ENCODE measurements at places on chromosomes 16 and 17.

DNA sequence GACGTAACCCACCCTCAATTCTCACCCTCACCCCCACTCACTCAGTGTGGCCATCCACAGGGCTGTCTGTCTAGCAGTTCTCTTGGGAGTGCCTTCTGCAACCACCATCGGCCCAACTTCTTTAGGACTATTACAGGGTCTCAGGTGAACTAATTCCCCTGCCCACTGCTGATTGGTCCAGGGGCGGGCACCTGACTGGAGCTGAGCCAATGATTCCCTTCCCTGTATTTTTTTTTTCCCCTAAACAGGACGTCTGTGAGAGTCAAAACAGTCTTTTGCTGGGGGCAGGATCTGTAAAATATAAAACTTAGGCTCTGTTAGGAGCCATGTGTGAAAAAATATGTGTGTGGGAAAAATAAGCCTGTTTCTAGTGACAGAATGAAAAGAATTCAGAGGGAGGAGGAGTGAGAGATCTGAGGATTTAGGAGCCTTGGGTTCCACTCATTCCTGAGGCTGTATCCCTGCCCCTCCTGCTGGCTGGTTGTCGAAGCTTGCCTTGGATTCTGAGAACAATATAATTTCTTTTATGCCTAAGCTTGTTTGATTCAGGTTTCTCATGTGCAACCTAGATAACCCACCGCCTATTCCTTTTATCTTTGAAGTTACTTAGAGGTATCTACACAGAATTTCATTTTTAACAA is 115.0 kb downstream of the SPACA3 start:
- no peak for DNase-seq

DNA sequence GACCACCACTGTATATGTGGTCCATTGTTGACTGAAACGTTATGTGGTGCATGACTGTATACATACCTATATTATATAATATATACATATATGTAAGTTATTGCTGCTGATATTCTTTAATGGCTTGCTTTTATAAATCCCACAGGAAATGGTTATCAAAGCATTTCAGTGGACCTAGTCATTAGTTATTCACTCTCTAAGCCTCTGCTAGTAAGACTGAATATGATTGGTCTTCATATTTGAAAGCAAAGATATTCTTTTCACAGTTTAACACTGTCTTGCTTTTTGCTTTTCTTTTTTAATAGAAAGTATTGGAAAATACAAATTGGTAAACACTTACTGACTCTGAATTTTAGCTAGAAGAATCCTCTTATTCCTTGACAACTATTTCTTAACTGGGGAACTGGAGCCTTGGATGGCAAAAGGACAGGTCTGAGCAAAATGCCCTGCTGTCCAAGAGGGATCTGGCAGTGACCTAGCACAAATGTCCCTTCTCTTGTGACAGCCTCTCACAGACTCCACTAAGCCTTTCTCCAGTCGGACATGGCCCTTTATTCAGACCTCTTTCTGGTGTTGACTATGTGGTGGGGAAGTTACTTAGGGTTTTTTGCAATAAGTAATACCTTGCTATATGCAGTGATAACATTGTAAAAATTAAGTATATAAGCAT is 14.7 kb upstream of the MYH2 start:
- DNase-seq = no peak

DNA sequence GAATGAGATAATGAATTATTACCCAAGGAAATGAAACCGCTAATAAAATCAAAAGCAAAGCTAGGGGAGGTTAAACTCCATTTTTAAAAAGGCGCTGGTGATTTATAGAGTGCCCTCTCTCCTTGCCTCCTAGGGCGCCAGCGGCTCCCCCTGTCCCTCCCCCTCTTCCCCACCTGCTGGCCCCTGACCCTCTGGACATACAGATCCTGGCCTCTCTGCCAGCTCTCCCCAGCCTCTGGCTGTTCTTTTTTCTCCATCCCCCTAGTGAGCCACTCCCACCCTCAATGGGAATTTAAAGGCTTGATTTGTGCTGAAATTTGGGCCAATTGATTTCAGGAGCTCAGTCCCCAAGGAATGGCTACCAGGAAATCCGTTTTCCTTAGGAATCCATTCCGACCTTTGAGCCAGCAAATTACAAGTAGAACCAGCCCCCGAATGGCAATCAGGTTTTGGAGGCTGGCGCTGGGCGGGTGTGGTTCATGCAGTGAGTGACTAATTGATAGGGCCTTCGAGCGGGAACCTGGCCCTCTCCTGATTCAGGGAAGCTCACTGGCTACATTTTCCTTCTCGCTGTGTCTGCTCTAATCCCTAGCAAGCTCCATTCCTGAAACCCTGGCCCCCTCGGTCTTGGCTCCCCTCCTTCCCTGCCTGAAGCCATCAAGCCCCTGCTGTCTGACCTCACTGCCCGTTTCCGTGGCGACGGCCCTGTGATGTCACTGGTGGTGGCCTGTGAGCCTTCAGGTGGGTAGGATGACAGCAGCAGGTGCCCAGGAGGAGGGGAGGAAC is 141.9 kb upstream of the SDK2 start:
- no peak for DNase-seq

GRCh38 chr16:2537451-2538379 is at the start of gene PDPK1:
PDPK1 (plus strand) TSS chr16:2538021; CDS start chr16:2538113, 92 bp downstream.
- DNase-seq = peak; percentile 95

- peak; percentile 82 for DNase-seq
Observed at GRCh38 chr16:3938843-3939624, 58.5 kb upstream of the CREBBP start.

GRCh38 chr17:7441266-7441665 is 2.0 kb downstream of the FGF11 start:
- no peak for DNase-seq

DNA sequence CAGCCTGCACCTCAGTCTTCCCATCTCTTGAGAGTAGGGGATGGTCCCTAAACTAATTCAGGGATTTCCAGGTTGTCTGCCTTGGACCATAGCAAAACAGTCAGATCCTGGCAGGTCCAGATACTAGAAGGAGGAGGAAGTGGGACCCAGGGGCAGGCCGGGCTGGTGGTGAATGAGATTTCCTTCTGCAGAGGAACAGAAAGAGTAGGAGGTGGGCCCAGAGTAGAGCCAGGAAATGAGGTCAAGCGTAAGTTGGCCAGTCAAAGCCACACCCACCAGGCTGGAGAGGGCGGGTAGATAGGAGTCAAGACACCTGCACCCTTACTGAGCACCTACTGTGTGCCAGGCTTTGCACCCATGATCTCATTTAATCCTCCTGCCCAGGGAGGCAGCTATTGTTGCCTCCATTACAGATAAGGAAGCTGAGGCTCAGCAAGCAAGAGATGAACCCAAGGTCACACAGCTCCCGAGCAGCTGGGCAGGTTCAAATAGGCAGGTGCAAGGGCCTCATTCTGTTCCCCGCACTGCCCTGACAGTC is 2.6 kb downstream of the CDH5 start:
- no peak for DNase-seq

DNA sequence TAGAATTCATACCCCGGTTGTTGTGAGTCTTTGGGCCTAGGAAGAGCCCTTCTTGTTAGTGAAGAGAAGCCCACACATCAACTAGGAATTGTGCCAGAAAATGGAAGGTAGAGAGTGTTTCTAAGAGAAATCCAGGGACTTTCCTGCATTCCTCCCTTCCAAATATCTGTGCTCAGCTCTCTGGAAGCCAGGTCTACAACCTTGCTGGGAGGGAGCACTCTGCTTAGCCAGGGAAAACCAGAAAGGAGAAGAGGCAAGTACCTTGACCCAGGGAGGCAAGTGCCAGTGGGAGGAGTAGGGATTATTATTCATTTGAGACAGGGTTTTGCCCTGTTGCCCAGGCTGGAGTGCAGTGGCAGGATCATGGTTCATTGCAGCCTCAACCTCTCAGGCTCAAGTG is 48.4 kb upstream of the TAC4 start:
- no peak for DNase-seq

- no peak for DNase-seq
Observed at GRCh38 chr17:27458524-27458908, 2.3 kb downstream of the KSR1 start.

DNA sequence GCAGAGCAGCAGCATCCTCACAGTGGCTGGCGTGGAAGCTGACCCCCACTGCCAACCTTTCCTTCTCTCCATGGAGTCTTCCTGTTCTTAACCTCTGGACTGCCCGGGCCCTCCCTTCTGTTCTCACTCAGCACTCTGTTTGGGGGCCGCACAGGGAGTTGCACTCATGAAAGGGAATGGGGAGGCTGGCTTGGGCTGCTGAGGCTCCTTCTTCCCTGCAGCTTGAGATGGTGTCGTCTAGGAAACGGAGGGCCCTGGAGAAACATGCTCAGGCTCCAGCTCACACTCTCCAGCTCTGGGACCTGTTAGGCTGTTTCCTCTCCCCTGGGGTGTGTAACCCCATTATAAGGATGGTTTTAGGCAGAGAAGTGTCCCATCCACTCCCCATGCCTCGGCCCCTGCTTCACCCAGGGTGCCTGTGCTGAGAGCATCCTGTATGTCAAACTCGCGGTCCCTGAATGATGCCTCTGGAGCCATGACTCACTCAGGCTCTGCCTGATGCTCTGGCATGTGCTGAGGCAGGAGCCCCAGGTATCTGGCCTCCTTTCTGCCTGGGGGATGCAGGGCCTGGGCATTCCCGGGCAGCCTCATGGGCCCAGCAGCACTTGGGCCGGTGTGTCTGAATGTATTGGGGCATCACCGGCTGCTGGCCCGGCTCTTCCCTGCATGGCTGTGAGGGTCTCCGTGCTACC is 18.9 kb downstream of the TMEM94 start:
- no peak for DNase-seq

- no peak for DNase-seq
Observed at GRCh38 chr17:58072862-58073261, 10.4 kb upstream of the DYNLL2 start.

DNA sequence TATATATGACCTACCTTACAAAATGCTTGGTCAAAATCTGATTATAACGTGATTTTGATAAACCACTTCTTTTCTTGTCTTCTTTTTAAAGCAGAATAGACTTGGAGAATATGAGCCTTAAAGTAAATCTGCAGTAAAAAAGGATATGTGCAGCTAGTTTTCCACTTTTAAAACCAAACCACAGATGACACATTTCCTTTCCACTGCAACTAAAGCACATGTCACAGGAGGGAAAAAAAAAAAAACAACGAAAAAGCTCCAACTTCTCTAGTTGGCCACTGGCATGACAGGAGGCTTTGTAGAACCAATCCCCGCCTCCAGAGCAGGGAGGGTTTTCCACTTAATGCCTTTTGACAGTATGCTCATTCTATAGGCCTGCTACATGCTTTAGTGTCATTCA is at the start of gene EVI2A:
Gene EVI2A (minus strand): TSS at position 142 of the 400 bp plus-strand sequence. CDS start 2,609 bp downstream, outside the sequence.
- peak; percentile 58 for DNase-seq

GRCh38 chr16:79130616-79131015 is 469.9 kb downstream of the MAF start:
- no peak for DNase-seq

Data from activated T-cell treated with anti-CD3 and anti-CD28 coated beads, Interleukin-2, amount 50 U/mL, for 24 hours (primary cell).